ENCODE measurements at places on chromosomes 13 and 19.

DNA sequence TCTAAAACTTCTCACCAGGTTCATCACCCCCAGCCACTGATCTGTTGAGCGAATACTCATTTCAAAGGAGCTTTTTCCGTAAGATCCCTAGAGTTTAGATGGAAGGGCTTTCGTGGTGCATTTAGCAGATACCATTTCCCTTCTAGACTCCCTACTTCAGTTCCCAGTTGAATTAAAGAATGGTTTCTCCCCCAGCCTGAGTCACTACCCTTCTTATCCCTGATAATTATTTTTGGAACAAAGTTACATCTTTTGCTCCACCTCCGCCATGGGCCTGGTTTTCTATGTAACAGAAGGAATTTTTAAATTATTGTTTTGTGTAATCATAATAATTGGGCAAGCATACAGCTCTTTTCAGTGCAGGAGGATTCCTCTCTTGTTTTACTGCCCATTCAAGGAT lies 22.0 kb downstream of the USPL1 start:
- no peak for DNase-seq

- DNase-seq = no peak
Observed at GRCh38 chr19:3450796-3451411, 29.4 kb downstream of the SMIM24 start.

DNA sequence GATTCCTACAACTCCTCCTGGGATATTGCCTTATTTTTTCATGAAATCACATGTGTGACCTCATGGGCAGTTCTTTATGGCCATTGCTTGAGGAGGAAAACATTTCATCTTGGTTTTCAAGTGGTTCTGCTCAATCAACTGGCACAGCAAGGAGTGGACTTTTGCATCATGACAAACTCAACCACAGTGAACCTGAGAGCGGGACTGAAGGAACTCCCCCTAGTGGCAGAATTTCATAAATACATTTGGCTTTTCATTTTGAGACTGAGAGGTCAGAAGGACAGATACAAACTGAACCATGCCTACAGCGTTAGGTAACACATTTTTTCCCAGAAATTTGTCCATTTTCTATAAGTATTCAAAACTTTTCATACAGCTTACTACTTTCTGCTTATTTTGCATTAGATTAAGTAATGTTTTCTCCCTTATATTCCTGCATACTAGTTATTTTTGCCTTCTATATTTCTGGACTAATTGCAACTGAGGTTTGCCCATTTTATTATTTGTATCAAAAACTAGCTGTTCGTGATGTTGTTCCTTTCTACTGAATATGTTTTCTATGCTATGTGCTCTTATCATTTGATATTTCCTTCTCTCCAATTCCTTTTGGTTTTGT lies 13.4 kb upstream of the SIGLEC12 start:
- peak; percentile 58 for DNase-seq

GRCh38 chr13:51967482-51968446 lies 43.5 kb downstream of the ATP7B start:
- DNase-seq = no peak

- DNase-seq = no peak
Observed at GRCh38 chr13:114100446-114101357, 31.7 kb downstream of the RASA3 start.

DNA sequence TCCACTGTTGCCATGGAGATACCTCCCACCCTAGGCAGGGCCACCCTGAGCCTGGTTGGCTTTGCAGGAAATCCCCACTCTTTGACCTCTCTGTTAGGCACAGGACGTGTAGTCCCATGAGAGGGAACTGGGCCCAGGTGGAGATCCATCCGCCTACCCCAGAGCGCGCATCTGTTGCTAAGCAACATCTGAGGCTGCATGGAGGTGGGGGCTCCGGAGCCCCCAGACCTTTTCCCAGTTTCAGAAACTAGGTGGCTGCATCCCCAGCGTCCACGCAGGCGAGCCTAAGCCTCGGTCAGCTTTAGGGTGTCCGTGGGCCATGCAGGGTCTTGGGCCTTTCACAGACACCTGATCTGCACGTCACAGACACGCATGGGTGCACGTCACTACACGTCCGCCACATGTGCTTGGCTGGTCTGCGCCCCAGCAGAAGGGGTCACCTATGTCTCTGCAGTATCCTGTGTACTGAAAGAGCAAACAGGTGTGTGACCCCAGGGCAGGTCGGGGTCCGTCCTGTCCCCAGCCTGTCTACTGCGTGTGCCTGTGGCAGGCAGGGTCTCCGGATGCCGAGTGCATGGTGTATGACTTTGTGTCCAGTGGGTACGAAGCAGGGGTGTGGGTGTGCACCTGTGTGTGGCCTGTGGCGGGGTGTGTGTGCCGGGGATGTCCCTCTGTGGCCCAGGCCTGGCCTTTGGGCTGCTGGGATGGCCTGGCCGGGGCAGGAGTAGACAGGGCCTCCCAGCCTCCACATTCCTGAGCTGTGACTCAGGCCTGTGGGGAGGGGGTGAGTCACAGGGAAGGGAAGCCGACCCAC lies 4.1 kb upstream of the CIRBP start:
- no peak for DNase-seq

DNA sequence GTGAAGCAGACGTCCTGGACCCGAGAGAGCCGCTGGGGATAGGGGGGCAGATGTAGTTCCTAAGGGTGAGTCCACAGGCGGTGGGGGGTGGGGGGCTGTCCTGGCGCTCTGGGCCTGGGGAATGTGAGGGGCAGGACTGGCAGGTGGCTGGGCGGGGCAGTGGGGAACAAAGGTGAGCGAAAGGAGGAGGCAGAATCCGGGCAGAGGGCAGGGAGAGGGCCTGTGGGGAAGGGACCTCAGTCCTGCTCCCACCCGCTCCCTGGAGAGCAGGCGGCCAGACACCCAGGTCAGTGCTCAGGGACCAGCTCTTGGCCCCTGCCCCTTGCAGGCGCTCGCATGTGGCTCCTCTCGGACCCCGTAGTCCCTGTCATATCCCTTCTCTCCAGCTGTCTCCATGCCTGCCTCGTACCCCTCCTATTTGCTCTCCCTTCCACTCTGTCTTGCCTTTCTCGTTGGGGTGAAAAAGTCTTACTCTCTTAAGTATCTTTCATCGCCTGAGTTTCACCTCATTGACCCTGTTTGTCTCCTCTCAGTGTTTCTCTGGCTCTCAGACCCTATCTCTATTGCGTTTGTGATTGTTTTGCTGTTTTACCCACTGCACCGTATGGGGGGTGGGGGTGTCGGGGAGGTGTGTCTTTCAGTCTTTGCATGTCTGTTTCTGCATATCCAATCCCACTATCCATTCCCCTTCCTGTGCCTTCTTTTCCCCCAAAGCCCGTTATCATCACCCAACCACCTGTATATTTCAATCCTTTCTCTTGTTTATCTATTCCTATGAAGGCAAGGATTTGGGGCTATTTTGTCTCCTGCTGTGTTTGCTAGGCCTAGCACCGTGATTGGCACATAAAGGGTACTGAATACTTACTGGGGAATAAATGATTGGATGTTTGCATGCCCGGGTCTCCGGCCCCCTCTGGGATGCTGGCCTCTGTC lies 5.8 kb downstream of the SPHK2 start:
- DNase-seq = no peak

- peak; percentile 11 for DNase-seq
Observed at GRCh38 chr13:32622827-32623226, 36.6 kb downstream of the PDS5B start.

DNA sequence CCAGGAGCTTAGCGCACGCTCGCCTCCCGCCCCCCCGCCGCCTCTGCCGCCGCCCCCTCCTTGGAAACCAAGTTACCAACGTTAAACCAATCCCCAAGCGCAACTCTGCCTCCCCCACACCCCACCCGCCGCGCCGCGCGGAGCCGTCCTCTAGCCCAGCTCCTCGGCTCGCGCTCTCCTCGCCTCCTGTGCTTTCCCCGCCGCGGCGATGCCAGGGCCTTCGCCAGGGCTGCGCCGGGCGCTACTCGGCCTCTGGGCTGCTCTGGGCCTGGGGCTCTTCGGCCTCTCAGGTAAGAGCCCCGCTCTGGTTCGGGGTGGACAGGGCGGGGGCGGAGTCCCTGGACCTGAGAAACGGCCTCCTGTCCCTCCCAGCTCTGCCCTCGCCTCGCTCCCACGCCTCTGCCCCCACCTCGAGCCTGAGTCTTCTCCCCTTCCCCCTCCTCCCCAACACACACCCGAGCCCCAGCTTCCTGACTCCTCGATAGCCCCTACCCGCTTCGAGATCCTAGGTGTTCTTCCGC lies at the start of gene ICAM5:
TSS of gene ICAM5 (plus strand) at position 117 of the 521 bp plus-strand sequence. CDS start at position 209, 92 bp downstream.
- no peak for DNase-seq

GRCh38 chr19:35169221-35169995 lies 14.9 kb downstream of the FXYD5 start:
- DNase-seq = no peak

GRCh38 chr19:10505583-10506229 lies 2.5 kb upstream of the KEAP1 start:
- DNase-seq = peak; percentile 92

- no peak for DNase-seq
Observed at GRCh38 chr13:112702986-112703379, 13.1 kb downstream of the ATP11A start.

DNA sequence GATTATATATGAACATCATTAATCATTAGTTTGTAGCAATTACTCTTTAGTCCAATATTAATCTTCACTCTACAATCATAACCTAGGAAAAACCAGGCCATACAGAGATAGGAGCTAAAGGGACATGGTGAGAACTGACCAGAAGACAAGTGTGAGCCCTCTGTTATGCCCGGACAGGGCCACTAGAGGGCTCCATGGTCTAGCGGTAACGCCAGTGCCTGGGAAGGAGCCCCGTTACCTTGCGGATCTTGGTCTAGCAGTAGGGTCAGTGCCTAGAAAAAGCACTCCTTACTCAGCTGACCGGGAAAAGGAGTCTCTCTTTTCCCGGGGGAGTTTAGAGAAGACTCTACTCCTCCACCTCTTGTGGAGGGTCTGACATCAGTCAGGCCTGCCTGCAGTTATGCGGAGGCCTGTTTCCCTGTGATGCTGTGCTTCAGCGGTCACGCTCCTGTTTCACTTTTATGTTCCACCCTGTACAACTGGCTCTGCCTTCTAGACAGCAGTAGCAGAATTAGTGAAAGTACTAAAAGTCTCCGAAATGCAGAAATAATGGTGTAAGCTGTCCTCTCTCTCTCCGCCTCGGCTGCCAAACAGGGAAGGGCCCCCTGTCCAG lies 13.8 kb downstream of the OR7D4 start:
- peak; percentile 61 for DNase-seq

DNA sequence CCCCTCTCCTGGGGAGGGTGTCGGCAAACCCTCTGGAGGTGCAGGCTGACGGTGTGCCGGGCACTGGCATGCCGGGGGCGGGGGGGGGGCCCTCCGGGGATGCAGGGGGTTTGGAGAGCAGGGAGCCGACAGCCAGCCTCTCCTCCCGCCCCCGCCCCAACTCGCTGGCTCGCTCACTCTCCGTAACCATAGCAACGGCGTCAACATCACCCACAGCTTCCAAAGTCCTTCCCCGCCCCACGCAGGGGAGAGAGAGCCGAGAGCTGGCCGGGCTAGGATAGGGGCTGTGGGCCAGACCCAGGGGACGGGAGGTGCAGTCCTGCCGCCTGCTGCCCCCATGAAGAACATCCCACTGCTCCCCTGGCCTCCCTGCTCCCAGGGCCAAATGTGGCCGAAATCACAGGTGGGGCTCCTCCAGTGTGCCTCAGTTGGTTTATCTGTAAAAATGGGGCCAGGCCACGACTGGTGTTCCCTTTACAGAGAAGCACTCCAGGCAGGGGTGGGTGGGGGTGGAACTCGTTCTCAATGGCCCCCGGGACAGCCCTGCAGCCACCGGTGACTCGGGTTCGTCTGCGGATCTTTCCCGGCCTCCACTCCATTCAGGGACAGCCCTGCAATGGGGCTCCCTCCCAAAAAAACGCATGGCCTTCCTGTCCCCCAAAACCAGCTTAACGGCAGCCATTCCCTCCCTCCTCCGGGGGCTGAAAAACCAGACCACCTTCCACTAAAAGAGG lies 3.2 kb downstream of the KLF16 start:
- no peak for DNase-seq

GRCh38 chr13:60335531-60335930 lies 61.5 kb upstream of the TDRD3 start:
- no peak for DNase-seq

- DNase-seq = no peak
Observed at GRCh38 chr13:71838842-71839241, 28.2 kb downstream of the DACH1 start.

DNA sequence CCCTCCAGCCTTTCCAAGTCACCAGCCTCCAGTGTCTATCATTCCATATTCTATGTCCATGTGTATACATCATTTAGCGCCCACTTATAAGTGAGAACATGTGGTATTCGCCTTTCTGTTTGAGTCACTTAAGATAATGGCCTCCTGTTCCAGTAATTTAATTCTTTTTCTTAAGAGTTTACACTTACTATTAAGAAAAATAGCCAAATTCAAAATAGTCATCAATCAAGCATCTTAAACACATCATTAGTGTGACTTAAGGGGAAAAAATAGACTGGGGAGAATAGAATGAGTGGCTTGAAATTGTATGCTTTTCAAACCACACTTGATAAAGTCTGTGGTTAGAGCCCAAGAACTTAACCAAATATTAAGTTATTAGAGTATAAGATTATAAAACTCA lies 248.0 kb downstream of the MAB21L1 start:
- no peak for DNase-seq

- no peak for DNase-seq
Observed at GRCh38 chr13:35995136-35995535, 136.0 kb downstream of the DCLK1 start.

GRCh38 chr13:104694397-104694796 lies 1628.2 kb upstream of the SLC10A2 start:
- DNase-seq = no peak

GRCh38 chr19:48511800-48512503 lies at the start of gene LMTK3:
Gene LMTK3, minus strand, starts transcription at chr19:48511835. Its CDS starts 259 bp downstream, at chr19:48511576.
- DNase-seq = peak; percentile 63

- no peak for DNase-seq
Observed at GRCh38 chr13:99045396-99045795, 67.5 kb upstream of the DOCK9 start.

- no peak for DNase-seq
Observed at GRCh38 chr13:63299866-63300394, 1884.3 kb upstream of the PCDH20 start.

DNA sequence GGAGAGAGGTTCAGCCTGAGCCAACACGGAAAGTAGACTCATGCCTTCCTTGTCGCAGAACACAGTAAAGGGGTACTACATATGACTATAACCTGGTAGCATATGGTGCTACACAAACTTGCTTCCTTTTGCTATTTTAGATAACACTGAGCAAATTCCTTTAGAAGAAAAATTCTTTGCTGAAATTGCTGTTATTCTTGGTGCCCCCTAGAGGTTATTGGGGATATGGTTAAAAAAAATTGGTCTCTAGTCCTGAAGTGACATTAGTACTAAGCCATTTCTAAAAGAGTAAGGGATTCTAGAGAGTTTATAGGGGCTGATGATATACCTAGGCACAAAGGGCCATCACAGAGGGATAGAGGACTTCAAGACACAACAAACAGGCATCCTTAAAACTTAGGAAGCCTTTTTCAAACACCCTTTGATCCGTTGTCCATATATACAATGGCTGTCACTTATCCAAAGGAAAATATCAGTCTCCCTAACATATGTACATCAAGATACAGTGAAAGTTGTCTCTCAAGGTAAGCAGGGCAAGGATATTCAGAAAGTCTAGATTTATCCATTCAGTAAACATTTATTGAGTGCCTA lies 13.9 kb upstream of the HS6ST3 start:
- DNase-seq = no peak

Measured in stimulated activated CD4-positive, alpha-beta T cell treated with anti-CD3 and anti-CD28 coated beads, Interleukin-12 subunit alpha, Interleukin-12 subunit beta, amount 100 ng/mL, for 48 hours (primary cell).